ENCODE measurements at places on chromosomes 6 and 20.

DNA sequence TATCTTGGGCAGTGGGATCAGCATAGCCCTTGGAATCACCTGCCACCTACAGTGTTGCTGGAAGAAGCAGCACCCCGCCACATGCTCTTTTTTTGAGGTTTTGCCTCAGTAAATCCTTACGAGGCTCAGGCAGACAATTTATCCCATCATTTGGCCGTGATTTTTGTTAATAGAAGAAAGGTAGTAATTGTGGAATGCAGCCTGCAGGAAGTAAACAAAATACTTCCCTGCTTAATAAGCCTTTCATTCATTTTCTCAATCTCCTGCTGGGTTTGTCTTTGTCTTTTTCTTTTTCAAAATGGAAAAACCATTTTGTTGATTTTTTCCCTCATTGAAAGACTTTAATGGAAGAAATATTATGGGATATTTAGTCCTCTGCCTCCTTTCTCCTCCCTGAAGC is 93.7 kb upstream of the CD83 start:
- no peak for DNase-seq

DNA sequence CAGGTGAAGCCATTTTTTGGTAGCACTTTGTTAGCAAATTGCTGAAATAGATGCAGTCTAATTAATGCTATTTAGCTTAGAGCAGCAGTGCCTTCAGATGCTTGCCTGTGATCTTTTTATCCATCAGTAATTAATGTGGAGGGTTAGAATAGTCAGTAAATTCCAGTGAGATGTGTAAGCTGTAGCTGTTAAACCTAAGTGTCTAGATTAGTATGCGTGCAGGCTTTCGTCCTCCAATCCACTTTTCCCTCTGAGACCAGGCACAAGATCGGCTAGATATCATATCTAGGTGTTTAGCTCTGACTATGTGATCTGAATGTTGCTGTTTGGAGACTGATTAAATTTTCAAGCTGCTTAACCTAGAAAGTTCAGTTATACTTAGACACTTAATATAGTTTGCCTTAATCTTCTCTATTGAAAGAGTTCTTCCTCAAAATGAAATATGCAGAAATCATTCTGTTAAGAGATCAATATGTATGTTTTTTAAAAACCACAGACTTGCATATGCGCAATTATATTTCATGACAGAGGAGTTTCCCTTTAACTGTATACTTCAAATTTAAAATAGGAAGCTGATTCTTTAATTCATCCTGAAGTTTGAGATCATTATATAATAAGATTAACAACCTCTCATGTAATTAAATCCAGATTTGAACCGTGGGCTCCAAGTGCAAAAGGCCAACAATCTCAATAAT is 41.2 kb downstream of the XRN2 start:
- no peak for DNase-seq

GRCh38 chr6:28258877-28259777 is at the start of gene NKAPL:
NKAPL (plus strand) TSS chr6:28259297; CDS start chr6:28259372, 75 bp downstream.
- DNase-seq = peak; percentile 71

- no peak for DNase-seq
These were observed 6.4 kb downstream of the EXOC2 start for GRCh38 chr6:686497-686896.

GRCh38 chr6:43477235-43478007 is at the start of gene TJAP1:
TJAP1 (plus strand) TSS chr6:43477570; CDS start chr6:43499002, 21,432 bp downstream.
- peak; percentile 94 for DNase-seq

DNA sequence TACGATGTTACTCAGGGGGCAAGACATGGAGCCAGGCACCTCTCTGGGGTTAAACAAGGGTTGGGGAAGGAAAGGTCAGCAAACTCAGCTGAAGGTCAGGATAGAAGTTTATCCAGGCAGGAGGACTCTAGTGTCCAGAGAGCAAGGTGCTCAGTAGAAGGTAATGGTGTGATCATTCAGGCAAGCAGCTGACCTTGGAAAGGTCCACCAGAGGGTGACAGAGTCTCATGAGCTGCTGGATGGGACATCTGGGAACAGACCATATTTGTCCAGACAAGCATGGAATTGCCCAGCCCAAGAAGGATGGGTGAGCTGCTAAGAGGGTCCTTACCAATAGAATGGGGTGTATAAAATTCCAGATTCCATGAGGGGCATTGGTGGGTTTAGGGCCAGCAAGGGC is 89.5 kb downstream of the MAP3K7 start:
- DNase-seq = no peak

DNA sequence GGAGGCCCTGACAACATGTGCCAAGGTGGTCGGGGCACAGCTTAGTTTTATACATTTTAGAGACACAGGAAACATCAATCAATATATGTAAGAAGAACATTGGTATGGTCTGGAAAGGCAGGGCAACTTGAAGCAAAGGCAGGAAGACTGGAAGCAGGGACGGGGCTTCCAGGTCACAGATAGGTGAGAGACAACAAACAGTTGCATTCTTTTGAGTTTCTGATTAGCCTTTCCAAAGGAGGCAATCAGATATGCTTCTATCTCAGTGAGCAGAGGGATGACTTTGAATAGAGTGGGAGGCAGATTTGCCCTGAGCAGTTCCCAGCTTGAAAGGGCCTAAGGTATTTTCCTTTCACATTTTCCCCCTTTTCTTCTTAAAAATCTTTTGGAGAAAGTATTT is 311.0 kb upstream of the RGS17 start:
- DNase-seq = no peak

- no peak for DNase-seq
These were observed 677.7 kb downstream of the DOK5 start for GRCh38 chr20:55153001-55153645.

DNA sequence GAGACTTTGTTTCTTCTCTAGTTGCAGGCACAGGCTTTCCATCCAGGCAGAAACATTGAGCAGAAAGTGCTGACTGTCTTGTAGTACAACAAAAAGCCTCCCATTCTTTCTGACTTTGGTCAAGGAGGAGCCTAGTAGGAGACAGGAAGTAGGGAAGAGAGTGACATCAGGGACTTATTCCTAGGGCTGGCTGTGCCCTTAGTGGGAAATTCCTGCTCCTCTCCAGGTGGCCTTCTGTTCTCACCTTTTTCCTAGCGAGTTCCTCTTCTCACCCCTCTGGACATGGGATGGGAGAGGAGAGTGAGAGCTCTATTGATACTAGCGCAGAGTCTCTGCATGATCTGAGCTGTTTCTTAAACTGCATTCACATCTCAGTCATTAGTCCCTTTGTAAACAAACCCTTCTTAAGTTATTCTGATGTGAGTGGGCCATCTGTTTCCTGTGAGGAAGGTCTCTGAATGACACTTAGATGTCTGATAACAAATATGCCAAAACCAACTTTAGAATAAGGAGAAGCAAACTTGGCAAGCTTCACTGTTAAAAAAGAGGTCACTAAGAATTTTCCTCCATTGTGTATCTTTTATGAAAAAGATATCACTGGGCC is 455.0 kb downstream of the GJA1 start:
- no peak for DNase-seq

GRCh38 chr6:63804381-63804956 is 168.9 kb downstream of the PHF3 start:
- no peak for DNase-seq

- DNase-seq = no peak
These were observed 19.5 kb downstream of the ACOT13 start for GRCh38 chr6:24686408-24686807.

DNA sequence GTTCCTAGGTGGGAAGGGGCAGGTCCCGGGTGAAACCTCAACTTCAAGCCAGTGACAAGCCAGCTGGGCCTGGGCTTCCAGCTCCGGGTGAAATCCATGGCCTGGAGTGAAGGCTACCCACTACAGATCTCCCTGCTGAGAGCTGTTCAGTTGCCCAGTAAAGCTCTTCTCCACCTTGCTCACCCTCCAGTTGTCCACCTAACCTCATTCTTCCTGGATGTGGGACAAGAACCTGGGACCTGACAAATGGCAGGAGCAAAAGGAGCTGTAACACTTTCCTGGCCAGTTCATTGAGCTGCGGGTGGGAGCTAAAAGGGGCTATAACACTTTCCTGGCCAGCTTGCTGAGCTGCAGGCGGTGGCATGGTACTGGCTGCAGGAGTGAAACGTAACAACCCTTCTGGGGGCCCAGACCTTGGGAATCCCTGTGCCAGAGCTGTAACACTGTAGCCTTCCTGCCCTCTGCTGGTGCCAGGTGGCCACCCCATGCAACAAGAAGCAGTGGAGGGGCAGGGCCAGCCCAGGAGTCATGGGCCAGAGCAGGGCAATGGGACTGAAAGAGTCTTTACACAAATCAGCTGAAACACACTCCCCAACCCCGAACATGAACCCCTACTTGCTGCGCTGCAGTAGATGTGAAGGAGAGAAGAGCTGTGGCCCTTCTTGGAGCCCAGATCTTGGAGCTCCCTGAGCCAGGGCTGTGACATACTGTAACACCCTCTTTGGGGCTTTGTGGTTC is 3.6 kb upstream of the HINT3 start:
- peak; percentile 43 for DNase-seq

DNA sequence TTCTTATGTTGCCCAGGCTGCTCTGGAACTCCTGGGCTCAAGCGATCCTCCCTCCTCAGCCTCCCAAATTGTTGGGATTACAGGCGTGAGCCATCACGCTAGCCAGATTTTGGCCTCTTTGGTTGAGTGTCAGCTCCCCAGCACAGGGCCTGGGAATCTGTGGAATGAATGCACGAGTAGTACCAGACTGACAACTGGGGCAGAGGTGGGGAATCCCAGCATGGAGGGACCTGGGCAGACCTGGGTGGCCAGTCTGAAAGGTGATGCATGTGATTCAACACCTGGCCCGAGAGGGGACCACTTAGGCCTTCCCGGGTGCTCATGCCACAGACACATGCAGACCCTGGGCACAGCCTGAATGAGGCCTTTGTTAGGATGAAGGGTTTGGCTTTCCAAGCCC is 19.0 kb upstream of the TFAP2C start:
- DNase-seq = no peak

GRCh38 chr6:27375613-27376079 is 12.9 kb upstream of the ZNF391 start:
- no peak for DNase-seq

DNA sequence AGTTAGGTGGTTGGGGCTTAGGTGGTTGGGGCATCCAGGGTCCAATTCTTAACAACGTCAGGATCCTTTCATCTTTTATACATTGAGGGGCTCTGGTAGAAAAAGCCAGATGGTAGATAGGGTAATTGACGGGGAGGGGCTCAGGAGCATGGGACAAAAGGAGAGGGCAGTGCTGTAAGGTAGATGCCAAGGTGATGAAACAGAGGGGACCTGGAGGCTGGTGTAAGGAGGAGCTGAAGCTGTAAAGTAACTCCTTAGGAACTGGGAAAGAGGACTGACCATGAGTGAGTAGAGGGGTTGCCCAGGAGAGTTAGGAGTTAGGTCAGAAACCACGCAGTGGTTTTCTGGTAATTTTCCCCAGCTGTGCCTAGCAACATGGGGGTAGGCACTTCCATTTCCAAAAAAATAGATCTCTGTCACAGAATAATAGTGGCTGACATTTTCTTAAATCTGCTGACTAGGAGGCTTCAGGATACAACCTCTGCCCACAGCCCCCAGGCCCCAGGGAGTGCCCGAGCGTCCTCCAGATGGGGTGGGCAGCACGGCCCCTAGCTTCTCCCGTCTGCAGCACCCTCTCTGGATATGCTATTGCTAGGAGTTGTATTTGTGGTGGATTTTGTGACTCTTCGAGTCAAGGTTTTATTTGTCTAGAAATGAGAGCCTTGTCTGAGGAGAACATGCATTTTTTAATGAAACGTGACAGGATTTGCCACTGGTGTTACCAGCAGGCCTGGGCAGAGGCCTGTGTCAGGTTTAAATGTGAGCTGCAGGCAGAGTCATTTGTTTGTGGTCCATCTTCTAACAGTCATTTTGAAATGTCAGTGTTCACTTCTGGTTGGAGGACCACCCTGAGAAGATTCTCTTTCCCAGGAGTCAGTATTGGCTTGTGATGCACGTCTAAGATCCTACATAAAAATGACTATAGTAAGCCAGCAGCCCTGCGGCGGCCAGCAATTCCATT is 44.6 kb downstream of the TULP4 start:
- DNase-seq = no peak

GRCh38 chr6:121349596-121349995 is 15.3 kb upstream of the TBC1D32 start:
- no peak for DNase-seq
